Testis (tissue), 5 donors: ENCODE measurements at places on chromosomes 7 and 10.

DNA sequence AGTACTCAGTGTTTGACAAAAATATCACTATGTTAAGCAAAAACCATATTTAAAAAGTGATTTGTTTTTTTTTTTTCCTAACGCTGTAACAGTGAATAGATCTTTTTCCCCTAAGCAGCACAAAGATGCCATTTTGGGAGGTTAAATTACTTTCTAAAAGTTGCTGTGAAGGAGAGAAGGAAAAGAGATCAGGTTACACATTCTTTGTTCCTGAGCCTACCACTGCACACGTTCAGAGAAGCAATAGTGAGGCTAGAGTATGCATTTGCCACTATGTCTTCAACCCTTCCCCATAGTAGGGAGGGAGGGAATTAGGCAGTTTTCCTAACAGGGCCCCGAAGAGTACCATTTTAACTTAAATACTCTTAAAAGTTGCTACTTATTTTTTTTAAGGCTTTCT, 38.9 kb downstream of the BMPR1A start:
- DNase-seq: no peak

DNA sequence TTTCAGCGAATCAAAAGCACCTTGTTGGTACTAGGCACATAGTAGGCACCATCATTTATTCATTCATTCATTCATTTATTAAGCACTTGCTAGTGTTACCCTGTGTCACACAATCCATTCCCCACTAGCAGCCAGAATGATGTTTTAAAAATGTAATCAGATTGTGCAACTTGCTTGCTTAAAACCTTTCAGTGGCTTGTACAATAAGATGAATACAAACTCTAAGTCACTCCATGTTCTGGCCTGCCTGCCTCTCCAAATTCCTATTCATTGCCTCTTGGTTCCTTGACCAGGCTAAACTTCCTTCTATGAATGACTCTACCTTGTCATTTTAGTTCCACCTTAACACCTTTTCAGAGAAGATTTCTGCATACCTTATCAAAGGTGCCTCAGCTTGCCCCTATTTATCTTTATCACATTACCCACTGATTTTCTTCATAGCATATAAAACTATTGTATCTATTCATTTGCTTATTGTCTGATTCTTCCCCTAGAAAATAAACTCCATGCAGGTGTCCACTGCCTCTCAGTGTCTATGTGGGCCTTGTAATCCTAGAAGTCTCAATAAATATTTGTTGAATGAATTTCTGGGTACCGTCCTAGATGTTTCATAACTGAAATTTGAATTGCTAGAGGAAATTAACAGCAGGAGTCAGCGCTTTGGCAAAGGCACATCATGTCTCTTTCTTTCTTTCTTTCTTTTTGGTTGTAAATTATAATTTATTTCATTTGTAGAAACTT, 169.5 kb downstream of the TMEM26 start:
- DNase-seq: no peak

- no peak for DNase-seq
Observed at GRCh38 chr10:91925022-91925320, 1.4 kb downstream of the BTAF1 start.

DNA sequence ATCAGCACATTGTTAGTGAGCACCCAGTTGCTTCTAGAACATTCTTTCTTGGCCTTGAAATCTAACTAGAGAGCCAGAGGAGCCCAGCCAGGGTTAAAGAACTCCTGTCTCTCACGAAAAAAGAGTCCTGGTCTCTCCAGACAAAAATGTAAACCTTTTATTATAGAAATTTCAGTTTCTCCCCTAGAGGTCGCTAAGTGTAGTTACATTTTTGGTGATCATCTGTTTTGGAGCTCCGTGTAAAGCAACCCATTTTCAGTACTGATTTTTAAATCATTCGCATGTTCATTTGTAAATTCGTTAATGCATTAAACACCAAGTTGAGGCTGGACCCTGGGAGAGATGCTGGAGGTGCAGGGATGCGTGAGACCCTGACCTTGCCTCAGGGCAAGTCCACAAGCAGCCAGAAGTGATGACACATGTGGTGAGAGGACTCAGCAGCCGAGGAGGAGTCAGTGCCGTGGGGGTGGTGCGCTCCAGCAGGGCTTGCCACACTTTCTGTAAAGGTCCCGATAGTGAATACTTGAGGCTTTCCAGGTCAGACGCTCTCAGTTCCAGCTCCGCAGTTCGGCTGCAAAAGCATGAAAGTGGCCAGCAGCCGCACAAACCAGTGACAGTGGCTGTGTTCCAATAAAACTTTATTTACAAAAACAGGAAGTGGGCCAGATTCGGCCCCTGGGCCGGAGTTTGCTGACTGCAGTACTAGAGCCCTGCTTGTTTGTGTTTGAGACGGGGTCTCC, 578.6 kb upstream of the FOXK1 start:
- DNase-seq: no peak

DNA sequence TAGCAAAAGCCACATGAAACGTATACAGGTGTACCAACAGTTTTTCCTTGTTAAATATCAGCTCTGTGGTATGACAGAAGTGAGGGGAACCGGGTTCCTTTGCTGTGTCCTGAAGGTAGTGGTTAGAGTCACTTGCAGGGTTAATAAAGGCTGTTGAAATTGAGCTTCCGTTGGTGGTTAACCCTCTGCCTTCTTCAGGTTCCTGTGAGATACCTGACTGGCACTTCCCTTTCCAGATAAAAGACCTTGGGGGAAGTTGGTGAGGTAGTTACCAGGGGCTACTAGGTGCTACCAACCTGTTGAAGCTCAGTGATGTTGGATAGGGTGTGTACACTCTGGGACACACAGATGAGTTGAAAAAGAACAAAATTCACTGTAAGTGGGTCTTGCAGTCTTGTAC, 384.1 kb downstream of the GATA3 start:
- no peak for DNase-seq

DNA sequence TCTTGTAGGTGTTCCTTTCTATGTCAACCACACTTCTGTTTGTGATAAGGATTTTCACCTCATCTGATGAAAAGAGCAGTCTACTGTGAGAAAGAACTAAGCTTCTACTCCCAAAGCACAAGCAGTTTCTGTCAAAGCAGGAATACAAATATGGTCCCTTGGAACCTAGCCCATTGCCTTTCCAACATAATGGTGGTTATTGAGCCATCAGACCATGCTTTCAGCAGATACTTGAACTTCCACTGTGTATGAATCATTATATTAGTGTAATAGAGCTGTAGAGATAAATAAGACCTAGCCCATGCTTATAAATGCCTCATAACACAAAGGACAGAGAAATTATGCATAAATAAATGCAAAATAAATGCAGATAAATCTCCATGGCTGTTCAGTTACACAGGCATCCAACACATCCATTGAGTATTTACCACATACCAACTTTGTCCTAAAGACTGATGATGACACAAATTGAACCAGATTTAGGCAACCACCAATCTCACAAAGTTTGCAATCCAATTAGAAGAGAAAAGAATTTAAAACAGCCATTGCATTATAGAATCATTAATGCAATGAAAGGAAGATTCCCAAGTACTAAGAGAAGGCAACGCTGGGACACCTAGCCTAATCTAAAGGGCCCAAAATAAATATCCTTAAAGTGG, 729.4 kb upstream of the C7orf33 start:
- no peak for DNase-seq

GRCh38 chr7:66283003-66283920, 78.1 kb downstream of the TPST1 start:
- DNase-seq: no peak

GRCh38 chr7:25752154-25752553, 399.8 kb upstream of the NFE2L3 start:
- DNase-seq: no peak

DNA sequence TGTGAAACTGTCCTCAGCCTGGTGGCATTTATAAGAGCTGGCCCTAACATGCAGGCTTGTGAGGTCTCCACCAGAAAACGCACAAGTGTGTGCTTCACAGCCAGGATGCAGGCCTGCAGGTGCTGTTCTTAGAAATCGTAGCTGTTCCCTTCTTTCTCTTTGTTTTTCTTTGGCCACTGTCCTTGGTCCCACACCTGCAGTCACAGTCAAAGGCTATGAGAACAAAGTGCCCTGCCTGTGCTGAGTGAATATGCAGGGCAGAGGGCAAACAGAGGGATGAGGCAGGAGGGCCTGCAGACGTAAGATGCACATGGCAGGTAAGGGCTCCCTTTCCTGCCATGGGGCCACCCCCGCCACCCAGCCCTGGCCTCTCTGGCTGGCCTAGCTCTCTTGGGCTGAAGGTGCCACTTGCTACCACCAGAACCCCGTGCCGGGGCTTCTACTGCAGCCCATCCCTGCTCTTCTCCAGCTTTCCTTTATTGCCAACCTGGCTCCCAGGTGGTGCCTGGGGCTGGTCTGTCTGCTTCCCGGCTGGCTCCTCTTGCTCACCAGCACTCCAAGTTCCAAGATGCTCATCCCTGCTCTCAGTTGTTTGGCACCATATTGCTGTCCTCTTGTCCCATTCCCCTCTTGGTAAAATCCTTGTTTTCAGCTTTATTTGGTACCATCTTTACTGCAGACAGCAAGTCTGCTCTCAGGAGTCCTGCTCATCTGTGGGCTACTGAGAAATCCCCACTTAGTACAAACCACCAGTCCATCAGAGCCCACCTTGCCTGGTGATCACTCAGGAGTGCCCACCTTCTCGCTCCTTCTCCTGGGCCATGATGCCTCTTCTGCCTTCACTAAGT, 308.1 kb upstream of the ZMIZ1 start:
- no peak for DNase-seq

DNA sequence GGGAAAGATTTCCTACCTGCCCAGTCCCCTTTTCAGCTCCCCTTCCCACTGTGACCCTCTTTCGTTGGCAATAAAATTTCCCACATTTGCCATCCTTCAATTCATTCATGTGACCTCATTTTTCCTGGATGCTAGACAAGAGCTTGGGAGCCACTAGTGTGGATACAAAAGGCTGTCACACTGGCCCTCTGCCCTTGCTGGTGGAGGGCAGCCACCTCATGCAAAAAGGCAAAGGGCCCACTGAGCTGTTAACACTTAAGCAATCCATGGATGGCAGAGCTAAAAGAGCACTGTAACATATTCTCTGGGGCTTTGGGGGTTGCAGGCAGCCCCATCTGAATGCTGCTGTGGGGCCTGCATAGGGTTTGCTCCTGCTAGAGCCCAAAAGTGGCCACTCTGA, 315.1 kb downstream of the NEBL start:
- DNase-seq: no peak

GRCh38 chr10:78514459-78514858, 480.8 kb downstream of the RPS24 start:
- no peak for DNase-seq

- DNase-seq: no peak
Observed at GRCh38 chr10:62577666-62578291, 203.6 kb downstream of the ZNF365 start.

DNA sequence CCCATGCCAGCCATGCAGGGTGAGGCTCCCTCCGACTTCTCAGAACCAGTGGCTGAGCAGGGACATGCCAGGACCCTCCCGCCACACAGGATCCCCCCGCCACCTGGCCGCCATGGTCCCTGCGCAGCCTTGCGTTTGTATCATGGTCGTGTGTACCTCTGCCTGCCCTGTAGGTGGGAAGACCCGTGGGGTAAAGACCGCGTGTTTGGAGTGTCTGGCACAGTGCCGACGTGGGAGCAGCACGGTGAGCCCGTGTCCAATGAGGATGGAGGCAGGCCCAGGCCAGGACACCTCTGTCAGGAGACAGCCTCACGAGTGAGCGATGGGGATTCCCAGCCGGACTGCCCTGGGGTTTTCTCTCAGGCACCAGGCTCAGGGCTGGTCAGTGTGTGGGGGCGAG, 31.9 kb downstream of the NKX6-2 start:
- no peak for DNase-seq

DNA sequence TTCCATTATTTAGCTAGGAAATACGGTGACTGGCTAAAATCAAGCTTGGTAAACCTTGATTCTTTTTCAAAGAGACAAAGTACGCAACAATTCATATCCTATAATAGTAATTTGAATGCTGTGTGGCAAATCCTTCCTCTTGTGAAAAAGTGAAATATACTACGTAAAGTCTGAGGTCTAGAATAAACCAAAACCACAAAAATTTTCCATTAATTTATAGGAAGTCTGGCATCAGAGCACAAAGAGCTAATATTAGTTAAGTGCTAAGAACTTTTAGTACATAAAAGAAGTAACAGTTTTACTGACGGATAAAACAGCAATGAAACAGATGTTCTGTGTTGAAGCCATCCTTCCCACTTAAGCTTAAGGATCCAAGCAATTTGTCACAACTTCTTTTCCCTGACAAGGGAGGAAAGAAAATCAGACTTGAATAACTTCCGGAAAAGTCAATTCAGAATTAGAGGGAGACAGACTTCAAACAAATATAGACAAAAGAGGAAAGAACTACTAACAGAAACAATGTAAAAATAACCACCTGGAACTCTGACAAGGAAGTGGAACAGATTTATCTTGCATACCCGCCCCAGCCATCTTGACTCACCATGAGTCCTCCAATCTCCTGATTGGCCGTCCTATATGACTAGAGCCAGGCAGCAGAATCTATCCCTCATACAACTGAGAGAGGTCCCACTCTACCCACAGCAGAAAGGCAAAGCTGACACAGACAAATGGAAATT, 34.6 kb downstream of the RHEB start:
- DNase-seq: no peak

DNA sequence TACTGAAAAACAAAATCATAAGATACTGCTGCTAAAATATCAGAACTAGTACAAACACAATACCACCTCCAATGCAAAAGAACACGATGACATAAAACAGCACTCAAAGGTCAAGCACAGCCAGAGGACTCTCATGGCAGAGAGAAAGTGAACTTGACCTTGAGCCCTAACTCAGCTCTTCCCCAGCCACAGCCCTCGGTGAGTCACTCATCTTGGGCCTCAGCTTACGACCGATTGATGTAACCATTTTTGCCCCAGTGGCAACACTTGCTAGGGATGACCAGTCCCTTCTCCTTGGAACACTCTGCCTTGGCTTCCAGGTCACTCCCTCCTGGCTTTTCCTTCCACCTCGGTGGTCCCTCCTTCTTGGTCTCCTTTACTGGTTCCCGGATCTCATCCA, 77.8 kb downstream of the JAZF1 start:
- peak; percentile 92 for DNase-seq

DNA sequence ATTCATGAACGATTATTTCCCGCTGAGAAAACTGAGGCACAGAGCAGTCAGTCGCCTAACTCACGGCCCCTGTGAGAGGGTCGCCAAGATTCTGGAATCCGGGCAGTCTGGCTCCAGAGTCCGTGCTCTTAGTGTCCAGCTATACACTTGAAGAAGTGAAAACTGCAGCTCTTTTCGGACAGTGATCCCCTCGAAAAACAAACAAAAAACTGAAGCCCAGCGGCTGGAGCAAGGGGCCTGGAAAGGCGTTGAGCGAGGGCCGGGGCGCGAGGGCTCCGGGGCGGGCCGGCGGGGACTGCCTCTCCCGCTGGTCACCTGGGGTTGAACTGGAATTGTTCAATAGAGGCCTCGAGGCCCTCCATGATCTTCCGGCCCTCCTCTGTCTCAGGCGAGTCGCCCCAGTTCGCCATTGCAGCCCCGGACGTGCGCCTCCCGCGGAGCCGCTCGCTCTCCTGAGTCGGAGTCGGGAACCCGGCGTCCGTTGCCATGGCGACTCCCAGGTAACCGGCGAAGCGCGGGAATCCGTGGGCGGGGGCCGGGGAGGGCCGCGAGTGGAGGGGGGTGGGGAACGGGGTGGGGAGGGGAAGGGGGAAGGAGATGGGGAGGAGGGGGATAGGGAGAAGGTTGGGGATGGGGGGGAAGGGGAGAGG, 881 bp downstream of the C10orf67 start:
- DNase-seq: peak; percentile 78

- no peak for DNase-seq
Observed at GRCh38 chr7:17054836-17055235, 173.1 kb upstream of the AGR3 start.

GRCh38 chr7:91582799-91583477, 297.6 kb downstream of the MTERF1 start:
- no peak for DNase-seq
